NCI-H524 (cell line): ENCODE measurements at places on chromosomes 2 and 18.

DNA sequence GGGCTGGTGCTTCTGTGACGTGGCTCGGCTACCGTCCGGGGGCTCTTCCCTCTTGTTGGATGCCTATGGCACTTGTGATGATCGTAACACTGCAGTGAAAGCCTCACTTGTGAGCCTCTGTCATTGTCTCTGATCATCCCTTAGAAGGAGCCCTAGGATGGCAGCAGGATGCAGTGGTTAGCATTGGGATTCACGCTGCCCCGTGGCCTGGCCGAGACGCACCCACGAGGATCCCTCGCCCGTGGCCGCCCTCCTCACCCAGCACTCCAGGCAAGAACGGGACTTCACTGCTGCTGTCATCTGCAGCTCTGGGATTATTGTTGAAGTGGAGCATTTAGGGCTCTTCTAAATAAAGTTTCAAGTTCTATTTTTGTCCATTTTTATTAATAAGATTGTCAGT is 46.8 kb upstream of the CTDP1 start:
- DNase-seq, result no peak

- DNase-seq, result no peak
These were observed 25.9 kb upstream of the NEB start for GRCh38 chr2:151760139-151760650.

GRCh38 chr2:169900686-169901085 is 73.4 kb downstream of the UBR3 start:
- DNase-seq, result no peak

GRCh38 chr2:169486487-169486886 is 7.2 kb downstream of the BBS5 start:
- no peak for DNase-seq

GRCh38 chr18:55863391-55863706 is 275.4 kb upstream of the TCF4 start:
- DNase-seq, result no peak

DNA sequence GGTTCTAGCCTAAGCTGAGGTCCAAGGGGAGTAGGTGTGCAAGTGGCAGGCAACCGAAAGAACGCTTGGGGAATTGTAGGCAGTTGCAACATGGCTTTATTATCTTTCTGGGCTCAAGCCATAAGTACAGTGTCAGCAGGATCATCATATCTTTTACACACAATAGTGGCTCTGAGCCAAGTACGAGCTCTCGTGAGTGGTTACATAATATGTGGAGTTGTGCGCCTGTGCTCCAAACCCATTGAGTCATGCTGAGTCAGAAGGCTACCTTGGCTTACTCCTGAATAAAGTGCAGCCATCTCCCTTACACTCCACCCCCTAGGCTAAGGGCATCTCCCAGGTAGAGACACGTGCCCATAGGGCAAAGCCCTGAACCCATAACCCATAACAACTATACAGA is 233.9 kb downstream of the SATB2 start:
- DNase-seq, result no peak

- DNase-seq, result no peak
These were observed 5.7 kb upstream of the SPATS2L start for GRCh38 chr2:200300638-200301314.

DNA sequence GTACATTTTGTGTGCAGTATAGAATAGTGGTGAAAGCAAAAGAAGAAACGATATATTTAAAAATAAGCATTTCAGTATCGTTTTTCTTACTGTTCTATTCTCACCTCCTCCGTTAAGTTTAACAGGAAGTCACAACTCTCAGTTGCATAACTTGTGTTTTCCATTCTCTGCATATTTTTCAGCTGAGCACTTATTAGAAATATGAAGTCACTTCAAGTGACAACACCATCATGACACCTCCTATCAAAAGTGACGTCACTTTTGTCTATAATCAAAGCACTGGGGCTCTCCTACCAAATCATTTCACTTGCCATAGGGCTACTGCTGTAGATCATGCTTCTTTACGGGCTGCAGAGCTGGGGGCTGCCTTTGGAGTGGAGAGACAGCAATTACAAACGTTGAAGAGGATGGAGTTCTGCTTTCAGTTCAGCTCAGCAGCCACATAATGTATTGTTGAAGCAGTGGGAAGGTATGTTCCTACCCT is 36.3 kb downstream of the STAT4 start:
- DNase-seq, result no peak

- DNase-seq, result no peak
These were observed 95.4 kb upstream of the CCDC85A start for GRCh38 chr2:56088411-56088810.

DNA sequence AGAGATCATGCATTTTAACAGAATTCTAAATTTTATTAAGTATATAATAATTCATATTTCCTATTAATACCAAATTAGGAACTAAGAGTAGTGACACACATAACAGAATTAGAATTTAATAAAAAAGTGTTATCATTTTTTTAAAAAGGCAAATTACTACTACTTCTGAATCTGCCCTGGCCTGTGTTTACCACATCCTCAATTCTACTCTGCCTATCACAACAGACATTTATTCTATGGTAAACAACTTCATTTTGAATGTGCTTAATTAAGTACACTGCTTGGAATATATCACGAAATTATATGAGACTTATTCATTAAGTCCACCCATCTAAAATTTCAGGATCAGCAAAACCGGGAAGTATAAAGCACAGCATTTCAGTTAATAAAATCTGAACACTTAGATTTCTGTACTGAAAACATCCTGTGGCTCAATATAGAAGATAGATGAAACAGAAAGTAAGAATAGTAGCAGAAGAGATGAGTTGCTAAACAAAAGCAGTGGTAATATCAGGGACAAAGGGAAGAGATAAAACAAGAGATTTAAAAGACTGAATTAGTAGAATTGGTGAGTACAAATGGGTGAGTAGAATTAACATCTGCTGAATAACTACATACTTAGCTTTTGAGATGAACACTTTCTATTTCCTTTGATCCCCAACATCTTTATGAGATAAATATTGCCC is 3.7 kb downstream of the SMC6 start:
- DNase-seq, result no peak

DNA sequence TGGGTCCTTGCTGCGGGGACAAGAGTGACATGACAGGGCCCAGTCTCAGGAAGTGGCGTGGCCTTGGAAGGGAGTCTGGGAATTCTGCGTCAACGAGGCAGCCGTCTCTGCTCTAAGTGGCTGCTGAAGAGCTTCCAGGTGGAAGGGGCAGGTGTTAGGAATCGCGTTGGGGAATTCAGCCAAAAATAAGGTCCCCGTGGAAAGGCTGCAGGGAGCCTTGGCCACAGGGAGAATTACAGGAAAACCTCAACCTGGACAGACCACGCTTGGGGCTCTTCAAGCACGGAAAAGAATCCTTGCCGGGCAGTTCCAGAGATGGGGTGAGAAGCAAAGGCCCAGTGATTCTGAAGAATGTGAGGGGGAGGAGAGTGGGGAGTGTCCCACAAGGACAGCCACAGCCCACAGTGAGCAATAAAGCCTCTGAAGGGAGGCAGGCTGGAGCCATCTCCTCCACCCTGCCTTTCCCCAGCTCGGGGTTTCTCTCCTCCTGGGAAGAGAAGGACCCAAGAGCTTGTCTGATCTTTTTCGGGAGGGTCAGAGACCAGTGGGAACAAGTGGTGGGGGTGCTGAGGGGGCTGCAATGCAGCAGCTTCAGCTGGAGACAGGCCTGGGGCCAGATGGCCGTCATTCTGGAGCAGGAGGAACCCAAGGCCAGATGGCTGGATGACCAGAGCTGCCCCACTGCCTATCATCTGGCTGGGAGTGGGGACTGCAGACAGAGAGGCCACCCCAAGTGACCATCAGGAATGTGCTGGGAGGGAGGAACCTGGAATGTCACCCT is 106.4 kb upstream of the SMAD2 start:
- DNase-seq, result peak; percentile 66

DNA sequence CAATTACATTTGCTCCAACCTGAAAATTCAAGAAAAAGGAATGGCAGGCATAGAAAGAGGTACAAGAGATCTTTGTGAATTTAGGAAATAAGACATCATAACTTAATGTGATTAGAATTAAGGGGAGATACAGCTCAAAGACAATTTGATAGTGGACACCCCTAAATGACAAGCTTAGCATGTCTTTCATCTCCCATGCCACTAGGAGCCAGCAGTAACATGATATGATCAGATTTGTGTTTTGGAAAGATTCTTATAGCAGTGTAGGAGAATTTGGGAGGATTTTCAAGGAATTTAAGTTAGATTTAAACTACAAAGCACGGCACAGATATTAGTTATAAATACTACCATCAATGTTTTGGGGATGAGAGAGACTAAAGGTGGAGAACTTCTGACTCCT is 340.8 kb downstream of the RDH14 start:
- DNase-seq, result no peak

GRCh38 chr2:125584732-125585131 is 1071.2 kb upstream of the GYPC start:
- DNase-seq, result no peak

GRCh38 chr2:58535182-58535581 is 294.1 kb upstream of the FANCL start:
- peak; percentile 99 for DNase-seq

- DNase-seq, result peak; percentile 18
These were observed 103.6 kb downstream of the DOCK10 start for GRCh38 chr2:224938651-224939182.

DNA sequence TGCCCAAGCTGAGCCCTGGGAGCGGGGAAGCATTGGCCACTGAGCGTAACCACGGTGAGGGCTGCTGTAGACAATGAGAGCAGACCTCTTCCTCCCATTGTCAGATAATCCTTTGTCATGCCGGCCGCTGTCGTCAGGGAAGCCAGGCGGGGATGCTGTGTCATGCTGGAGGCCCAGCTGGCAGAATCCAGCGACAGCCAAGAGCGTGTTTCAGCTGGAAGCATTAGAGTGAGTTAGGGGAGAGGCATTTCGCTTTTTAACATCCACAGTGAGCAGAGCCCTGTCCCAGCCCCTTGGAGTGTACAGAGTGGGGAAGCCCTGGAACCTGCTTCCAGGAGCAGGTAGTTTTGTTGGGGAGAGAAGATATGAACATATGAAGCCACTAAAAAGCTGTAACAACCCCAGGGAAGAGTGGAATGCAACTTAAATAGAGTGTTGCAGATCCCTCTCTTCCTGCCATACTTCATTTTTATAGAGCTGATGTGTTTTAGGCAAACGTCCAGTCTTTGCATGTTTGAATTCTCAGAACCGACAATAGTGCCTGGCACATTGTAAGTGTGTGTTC is 7.0 kb downstream of the CTIF start:
- peak; percentile 37 for DNase-seq

DNA sequence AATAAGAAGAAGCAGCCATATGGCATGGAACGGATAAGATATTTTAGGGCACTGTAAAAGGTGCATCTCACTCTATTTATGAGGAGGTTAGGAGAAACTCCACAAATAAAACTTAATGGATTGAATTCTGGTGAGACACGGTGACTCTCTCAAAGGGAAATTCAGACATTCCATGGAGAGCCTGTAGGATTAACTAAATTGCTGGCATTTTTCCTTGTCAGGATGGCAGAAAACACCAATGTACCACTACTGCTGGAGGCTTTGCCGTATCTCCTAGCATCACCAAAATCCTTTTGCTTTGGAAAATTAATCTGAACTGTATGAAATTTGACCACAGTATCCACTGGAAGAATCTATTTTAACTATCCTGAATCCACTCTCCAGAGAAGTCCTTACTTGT is 79.3 kb downstream of the RBM43 start:
- no peak for DNase-seq

GRCh38 chr2:182616471-182617393 is 99.3 kb upstream of the DNAJC10 start:
- DNase-seq, result no peak

DNA sequence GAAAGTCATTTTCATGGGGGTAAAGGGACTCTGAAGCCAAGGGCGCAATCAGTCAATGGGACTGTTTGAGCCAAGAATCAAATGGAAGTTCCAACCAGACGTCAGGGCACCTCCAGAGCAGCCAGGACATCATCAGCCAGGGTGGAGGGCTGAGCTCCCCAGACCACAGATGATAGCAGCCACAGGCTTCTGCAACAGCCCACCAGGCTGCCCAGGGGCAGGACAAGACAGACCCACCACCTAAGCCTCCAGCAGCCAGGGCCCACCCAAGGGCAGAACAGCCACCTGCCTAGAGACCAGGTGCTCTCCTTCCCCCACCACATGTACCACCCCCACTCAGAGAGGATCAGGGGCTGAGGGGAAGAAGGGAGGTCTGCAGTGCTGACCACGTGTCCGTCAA is 53.8 kb upstream of the SLC66A3 start:
- peak; percentile 15 for DNase-seq

DNA sequence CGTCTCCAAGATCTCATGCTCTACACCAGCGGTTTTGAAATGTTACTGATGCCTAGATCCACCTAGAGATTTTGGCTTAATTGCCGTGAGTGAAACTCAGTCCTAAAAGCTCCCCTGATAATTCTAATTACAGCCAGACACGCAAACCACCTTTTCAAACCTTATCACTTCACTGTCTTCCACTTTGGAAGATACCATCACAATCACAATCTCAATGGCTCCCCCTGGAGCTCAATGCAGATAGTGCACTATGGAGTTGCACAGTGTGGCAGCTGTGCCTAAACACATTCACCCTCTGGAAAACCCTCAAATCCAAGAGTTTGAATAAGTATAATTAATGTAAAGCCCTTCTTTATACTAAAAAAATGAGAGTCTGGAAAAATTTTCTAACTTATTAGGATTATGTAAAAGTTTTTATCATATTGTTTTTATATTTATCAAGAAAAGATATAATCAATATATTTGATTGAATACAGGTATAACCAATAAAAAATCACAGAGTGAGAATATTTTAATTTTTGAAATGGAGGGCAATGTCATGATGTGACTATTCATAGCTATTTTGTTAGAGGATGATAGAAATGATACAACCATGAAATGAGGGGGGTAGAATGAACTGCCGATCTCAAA is 102.9 kb upstream of the SLC8A1 start:
- DNase-seq, result peak; percentile 89

GRCh38 chr2:69499966-69500365 is 62.7 kb upstream of the NFU1 start:
- DNase-seq, result no peak

- no peak for DNase-seq
These were observed 61.9 kb downstream of the PLEKHA3 start for GRCh38 chr2:178542161-178542560.

DNA sequence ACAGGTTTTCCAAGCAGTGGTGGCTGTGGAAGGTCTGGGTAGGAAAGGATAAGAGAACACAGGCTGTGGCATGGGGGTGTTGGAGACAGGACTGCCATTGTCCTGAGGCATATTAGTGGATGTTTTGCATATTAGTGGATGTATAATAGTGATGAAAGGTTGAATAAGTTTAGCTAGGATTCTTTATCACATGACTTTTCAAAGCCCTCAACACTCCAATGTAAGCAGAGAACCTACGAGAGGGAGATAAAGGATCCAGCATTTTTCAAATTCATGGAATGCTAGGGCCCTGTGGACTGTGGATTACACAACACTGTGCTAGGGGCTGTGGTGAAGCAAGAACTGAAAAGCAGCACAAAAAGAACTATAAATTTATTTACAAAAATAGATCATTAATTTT is 63.2 kb downstream of the POLE4 start:
- DNase-seq, result no peak
